Daoy (cell line): ENCODE measurements at places on chromosomes 1 and 21. TPM values are rescaled to one million over a fixed set of nuclear protein-coding genes. Genes with fewer than 3 reads are reported as not detected.

DNA sequence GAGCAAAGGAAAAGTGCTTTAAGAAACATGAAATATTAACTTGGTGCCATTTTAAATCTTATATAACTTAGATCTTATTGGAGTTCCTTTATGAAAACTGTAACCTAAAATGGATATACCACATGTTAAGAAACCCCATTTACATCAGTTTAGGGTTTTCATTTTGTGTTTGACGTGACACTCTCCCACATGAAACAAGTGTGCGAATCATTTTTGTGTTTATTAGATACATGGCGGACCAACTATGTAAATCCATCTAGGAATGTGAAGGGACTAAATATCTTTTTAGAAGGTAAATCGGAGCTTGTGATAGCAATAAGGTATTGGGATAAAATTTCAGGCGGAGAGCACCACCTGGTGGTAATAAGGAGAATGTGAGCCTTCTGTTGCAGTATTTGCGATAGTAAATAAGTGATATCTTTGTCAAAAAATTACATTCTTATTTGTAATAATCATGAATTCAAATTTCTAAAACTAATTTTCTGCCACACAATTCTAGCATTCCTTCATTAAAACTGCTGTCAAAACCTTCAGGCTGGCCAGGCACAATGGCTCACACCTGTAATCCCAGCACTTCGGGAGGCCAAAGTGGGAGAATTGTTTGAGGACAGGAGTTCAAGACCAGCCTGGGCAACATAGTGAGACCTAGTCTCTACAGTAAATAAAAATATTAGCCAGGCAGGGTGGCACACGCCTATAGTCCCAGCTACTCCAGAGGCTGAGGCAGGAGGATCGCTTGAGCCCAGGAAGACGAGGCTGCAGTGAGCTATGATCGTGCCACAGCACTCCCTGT is 31.3 kb downstream of the SMAP2 start:
- peak; percentile 54 for DNase-seq

DNA sequence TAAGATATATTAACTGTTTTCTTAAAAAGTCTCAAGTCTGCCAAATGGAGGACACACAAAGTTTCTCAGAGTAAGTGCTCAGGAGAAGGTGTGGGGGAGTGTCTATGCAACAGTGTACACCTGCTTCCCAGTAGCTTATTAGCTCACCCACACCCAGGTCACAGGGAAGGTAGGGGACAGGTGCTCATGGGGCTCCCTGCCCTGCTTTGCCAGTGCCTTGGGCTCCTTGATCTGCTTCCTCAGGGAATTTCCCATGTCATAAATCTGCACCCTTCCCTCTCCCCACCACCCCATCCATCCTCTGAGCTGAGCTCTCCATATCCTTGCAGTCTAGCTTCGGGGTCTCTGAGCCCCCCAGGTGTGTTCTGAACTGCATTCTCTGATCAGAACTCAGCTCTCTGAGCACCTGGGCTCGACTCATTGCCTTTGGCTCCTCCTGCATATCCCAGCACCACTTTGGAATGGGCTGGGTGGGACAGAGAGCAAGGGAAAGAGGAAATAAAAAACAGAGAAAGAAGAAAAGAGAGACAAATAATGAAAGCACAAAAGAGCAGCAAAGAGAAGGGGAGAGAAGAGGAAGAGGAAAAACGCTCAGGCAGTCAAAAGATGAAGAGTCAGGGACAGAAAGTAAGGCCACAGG is 87.0 kb upstream of the ATP1B1 start:
- no peak for DNase-seq

The ELF3 gene
- 7.0 and 9.9 TPM in 2 replicates for total RNA-seq

DNA sequence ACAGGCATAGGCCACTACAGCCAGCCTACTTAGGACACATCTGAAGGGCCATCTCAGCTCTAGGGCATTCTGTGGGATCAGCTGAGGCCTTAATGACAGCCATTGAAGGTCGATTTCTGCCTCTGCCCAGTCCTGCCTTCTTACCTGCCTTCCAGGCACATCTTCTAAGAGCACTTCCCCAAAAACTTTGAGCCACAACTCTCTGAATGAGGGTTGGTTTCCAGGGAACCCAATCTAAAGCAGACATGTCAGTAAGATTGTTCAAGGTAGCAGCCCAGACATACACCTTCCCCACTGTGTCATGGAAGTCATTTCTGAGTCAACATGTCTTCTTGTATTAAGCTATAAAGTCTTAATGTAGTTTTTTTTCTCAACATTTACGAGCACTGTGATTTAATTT is 18.2 kb upstream of the SSBP3 start:
- DNase-seq = no peak

GRCh38 chr1:186679924-186680244 is 339 bp downstream of the PTGS2 start:
- DNase-seq = no peak

DNA sequence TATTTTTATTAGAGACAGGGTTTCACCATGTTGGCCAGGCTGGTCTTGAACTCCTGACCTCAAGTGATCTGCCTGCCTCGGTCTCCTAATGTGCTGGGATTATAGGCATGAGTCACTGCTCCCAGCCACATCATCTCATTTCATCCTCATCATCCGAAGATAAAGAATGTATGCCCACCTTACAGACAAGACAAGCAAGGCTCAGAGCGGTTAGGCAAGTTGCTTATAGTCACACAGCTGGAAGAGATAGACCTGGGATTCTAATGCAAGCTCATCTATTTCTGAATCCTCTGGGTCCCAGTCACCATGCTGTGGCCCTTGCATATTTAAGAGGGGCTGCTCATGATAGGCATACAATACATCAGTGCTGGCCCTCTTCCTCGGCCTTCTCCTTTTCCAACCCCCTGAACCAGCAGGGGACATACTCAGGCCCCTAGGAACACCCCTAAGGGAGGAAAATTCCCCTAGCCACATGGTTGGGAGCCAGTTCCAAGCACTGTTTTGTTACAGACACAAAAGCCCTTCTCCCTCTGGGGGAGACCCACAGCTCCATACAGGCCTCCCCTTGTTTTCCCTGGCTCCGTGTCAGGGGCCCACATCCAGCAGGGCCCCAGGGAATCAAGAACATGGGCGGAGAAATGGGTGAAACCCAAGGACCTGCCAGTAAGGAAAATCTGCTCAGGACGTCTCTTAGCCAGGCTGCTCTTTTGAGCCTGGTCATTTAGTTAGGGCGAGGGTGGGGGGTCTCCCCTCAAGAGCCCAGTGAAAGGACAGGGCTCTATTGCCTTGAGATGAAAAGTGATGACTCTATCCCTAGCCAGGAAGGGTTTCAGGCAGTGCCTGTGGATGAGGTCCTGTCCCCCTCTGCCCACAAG is 6.9 kb downstream of the CSRP1 start:
- DNase-seq = no peak

DNA sequence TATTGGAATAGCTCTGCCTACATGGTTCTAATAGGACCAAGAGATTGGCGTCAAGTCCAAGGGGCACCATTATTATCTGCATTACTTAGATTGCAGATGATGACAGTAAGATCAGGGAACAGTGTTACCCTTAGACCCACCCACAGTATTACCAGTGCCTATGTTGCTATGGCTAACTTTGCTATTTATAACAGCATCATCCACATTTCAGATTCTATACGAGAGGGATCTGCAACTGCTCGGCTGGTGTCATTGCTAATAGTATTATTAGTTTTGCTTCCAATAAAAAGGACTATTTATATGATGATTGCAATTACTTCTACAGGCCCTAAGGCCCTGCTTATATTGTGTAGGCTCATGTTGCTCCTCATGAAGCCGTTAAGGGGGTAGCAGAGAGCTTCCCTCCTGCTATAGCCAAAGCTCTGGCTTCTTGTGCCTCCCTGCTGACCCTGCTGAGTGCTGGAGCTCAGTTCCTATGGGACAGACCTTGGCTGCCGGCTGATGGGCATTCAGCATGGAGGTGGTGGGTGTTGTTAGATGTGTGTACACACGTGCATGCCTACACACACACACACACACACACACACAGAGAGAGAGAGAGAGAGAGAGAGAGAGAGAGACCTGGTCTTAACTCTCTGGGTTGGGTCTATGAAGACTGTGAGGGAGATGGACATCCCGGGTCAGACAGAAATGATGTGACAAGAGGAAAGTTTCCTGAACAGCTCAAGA is 1.3 kb downstream of the BCAN start:
- no peak for DNase-seq

DNA sequence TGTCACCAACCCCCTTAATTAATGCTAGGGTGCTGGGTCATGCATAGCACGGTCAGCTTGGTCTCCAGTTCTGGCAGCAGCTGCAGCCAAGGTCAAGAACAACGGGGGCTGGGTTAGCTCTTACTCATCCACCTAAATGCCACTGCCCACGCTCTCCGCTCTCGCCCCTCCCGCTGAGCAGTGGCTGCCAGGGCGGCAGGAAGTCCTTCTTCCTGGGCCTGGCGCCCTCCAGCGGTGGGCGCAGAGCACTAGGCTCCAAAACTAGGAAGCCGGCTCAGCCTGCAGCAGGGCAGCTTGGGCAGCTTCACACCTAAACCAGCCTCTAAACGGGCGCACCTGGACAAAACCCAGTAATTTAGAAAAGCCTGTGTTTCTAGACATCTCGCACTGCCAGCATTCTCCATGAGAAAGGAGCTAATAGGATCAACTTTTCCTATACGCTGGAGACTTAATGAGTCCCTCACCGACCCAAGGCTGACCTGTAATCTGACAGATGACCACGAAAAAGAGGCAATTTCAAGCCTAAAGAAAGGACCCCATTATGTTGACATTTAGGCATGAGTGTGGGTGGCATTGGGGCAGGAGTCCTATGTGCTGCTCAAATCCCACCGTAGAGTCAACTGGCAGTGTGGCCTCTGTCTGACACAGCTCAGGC is 78.4 kb upstream of the LRRN2 start:
- DNase-seq = peak; percentile 90

GRCh38 chr1:197775282-197776262 is at the start of gene DENND1B:
Gene DENND1B (minus strand): TSS chr1:197775480. CDS start chr1:197775155, 325 bp downstream.
- peak; percentile 78 for DNase-seq

The B3GALNT2 gene
- total RNA-seq = 30.0 and 31.9 TPM in 2 replicates

GRCh38 chr1:203672346-203672745 is 45.7 kb downstream of the ATP2B4 start:
- no peak for DNase-seq

The PCSK9 gene
- 0.03 and 0.29 TPM in 2 replicates for total RNA-seq

DNA sequence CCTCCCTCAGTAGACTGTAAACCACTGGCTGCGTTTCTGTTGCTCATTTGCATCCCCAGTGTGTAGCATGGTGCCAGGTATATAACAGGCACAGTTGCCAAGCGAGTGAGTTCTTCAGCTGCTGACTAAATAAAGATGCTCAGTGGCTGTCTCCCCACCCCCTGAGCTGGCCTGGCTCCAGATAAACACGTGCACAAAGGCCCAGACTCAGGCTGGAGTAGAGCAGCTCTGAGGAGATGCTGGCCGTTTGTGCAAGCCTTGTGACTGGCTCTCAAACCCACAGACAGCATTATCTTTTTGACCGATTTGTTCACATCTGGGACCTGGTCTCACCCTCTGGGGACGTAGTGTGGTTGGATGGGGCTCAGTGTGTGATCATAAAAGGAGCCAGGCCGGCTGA is 7.1 kb downstream of the CHRNB2 start:
- peak; percentile 30 for DNase-seq

DNA sequence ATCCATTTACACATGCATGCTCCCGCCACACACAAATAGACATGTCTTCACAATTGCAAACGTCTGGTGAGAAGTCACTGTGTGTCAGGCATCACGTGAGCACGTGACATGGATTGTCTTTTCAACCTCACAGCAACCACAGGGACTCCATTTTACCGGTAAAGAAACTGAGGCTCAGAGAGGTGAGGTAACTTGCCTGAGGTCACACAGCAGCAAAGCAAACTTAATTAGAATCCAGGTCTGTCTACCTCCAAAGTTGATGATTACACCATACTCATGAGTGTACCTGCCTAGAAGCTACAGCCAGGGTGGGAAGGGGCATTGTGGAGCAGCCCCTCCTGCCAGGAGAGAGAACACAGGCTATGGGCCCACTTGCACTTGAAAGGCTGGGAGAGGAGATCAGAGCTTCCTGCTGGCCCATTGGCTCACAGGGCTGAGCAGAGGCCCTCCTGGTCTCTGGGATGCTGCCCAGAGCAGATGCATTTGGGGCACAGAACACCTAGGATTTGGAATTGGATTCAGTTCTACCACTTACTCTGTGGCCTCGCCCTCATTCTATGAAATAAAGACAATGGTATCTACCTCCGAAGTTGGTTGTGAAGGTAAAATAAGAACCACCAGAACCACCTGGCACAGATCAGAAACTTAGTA is 44.4 kb upstream of the SELENON start:
- DNase-seq = no peak

- no peak for DNase-seq
Observed at GRCh38 chr1:207055386-207056001, 2.4 kb downstream of the PFKFB2 start.

The AMY1A gene
- not detected in 2 replicates for total RNA-seq

- DNase-seq = no peak
Observed at GRCh38 chr21:44984792-44985440, 45.1 kb downstream of the SLX9 start.

DNA sequence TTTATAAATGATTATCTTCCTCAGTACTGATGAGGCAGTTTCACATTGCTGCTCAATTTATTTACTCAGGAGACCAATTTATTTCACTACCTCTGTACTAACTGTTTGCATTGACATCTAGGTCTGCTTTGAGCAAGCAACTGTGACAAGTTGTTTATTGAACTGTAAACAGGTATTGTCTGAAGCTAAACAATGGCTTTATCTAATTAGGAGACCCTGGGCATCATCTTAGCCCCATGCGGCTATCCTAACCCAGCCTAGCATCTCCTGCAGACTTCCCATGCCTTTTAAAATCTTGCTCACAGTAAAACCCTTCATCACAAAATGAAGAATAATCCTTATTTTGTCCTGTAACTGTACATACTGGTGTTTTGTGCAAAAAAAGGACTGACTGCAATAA is 348.2 kb downstream of the RWDD3 start:
- DNase-seq = no peak

The PLA2G2D gene
- not detected in 2 replicates for total RNA-seq

The DNAH14 gene
- 32.5 and 56.2 TPM in 2 replicates for total RNA-seq

The KCNE2 gene
- not detected in 2 replicates for total RNA-seq

The UBL4B gene
- total RNA-seq = not detected in 2 replicates

GRCh38 chr1:13779930-13780329 is 79.9 kb downstream of the PRDM2 start:
- DNase-seq = no peak

DNA sequence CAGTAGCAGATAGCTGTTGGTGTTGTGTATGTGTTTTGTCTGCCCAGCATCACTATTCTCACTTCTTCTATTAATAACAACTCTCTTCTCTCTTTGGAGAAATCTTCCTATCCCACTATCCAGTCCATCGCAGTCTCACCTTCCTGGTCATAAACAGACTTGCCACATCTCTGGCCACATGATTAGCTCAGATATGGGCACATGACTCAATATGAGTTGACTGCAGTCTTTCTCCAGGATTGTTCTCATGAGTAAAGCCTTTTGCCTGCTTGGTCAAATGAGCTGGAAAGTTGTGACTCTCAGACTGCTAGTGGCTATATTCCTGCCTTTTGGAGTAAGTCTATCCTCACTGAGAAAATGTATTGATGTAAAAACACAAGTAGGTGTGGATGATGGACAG is 32.9 kb upstream of the TADA1 start:
- DNase-seq = peak; percentile 32

- DNase-seq = peak; percentile 27
Observed at GRCh38 chr1:214494706-214495105, 56.7 kb downstream of the PTPN14 start.

- DNase-seq = no peak
Observed at GRCh38 chr1:222616525-222616924, 1.4 kb upstream of the MIA3 start.
